ENCODE measurements at places on chromosomes 7 and 10.

DNA sequence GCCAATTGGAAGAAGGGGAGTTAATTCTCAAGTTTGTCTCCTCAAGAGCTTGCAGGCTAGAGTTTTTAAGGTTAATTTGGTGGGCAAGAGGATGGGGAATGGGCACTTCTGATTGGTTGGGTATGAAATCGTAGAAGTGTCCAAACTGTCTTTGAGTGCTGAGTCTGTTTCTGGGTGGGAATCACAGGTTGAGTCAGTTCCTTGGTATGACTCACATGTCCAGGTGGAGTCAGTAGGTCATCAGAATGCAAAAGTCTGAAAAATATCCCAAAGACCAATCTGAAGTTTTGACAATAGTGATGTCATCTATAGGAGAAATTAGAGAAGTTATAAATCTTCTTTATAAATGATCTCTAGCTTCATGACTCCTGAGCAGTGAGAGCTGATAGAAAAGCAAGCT is 1252.2 kb downstream of the REEP3 start:
- no peak for DNase-seq

DNA sequence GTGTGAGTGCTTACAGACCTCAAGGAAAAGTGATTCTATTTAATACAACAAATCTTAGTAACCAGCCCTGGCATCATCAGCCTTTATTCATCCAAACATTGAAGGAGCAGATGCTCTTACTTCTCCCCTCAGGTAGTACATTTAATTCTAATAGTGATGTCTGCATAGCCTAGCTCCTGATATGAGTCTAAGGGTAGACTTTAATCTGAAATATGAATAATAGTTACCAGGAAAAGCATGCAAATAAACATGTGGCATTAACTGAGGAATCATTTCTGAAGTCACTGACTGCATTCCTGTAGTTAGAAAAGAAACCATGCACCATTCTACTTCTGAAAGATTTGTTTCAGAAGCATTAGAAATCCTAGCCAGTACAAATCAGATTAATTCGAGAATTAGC is 25.7 kb upstream of the LMBR1 start:
- no peak for DNase-seq

DNA sequence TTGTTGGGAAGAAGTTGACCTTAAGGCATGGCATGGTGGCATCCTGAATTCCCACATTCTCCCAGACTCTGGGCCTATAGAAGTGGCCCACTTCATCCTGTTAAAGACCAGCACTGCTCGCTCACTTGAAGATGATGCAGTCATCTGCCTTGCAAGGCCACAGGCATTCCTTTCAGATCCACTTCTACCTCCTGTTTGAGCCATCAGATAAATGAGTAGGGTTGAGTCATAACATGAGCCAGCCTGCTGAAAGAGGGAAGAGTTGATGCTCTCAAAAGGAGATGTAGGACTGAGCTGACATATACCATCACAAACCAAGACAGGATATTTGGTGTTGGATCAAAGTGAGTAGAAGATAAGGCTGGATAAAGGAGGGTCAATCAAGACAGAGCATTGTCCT is 1.5 kb upstream of the EBLN1 start:
- DNase-seq = no peak

- peak; percentile 25 for DNase-seq
These were observed 87.2 kb downstream of the GSDME start for GRCh38 chr7:24669971-24670591.

DNA sequence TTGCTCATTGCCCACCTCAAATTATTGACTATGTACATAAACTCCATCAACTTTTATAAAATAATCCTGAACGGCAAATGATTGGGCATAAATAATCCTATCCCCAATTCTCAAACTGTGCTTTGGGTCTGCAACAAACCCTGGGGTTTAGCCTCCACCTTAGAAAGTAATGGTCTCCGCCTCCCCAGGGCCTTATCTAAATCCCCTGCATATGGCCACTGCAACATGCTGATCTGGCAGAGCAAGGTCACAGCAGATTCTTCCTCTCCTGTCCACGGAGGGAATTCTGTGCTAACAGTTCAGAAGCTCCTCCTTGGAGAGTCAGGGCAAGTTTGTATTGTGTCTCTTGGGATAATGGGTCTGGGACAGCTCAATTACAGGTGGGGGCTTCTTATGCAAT is 18.4 kb downstream of the FXYD4 start:
- DNase-seq = no peak
